AG04449 (cell line): ENCODE measurements at places on chromosomes 3 and 15.

- DNase-seq, result no peak
These were observed 15.2 kb downstream of the QTRT2 start for GRCh38 chr3:114071786-114072185.

DNA sequence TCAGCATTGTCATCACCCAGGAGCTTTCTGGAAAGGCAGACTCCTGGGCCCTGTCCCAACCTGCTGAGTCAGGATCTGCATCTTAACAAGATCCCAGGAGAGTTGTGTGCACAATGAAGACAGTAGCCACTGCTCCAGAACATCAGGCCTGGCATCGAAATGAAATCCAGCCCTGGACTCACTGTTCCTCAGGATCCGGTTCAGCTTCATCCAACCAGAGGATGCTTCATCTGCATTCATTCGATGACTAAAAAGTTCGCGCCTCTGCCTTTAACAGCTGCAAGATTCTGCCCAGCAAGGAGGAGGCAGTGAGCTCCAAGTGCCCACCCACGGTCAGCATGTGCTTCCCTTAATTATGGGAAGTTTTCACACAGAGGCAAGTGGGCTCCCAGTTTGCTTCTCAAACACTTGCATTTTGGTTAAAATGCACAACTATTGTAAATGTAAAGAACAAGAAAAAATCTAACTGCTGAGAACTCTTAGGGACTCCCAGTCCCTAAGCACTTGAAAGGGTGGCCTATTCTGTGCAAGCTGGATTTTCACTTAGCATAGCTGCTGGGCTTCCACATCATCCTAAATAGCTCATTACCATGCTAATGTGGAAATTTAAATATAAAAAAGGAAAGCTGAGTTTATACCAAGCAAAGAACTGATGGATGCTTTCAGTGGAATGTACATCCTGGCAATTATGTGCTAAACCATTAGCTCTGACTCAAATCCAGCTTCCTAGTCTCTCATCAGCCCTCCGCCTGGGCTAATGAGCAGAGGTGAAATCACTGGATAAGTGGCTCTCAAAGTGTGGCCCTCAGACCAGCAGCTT lies 25.5 kb upstream of the ESYT3 start:
- no peak for DNase-seq

GRCh38 chr3:100972867-100973266 lies 20.4 kb downstream of the ABI3BP start:
- no peak for DNase-seq

- DNase-seq, result no peak
These were observed 660.1 kb upstream of the SGO1 start for GRCh38 chr3:20846066-20846465.

- no peak for DNase-seq
These were observed 59.3 kb downstream of the RYR3 start for GRCh38 chr15:33369941-33370622.

GRCh38 chr3:52438579-52439425 lies 6.1 kb downstream of the SEMA3G start:
- no peak for DNase-seq

DNA sequence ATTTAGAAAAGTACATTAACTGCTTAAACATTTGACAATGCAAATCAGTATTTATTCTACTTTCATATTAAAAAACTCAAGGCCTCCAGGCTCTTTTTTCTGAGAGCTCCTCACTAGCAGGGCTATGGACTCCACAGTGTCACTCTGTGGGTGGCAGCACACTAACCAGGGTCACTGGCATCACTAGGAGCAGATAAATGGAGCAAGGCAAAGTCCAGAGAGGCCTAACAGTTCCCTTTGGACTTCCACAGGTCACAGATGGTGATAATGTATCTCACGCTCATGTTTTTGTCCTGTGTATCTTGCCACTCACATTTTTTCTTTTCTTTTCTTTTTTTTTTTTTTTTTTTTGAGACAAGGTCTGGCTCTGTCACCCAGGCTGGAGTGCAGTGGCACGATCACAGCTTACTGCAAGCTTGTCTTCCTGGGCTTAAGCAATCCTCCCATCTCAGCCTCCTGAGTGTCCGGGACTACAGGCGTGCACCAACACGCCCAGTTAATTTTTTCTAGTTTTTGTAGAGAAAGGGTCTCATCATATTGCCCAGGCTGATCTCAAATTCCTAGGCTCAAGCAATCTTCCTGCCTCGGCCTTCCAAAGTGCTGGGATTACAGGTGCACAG lies 7.8 kb downstream of the SPG21 start:
- DNase-seq, result no peak

GRCh38 chr15:25850154-25851111 lies 12.7 kb downstream of the ATP10A start:
- no peak for DNase-seq

GRCh38 chr3:8525893-8526292 lies 24.3 kb downstream of the LMCD1 start:
- no peak for DNase-seq

GRCh38 chr3:15903759-15904720 lies 106.3 kb upstream of the ANKRD28 start:
- no peak for DNase-seq
